ENCODE measurements at places on chromosomes 16 and 17. TPM values are rescaled to one million over a fixed set of nuclear protein-coding genes. Genes with fewer than 3 reads are reported as not detected.

GRCh38 chr17:59345476-59345875, 14.0 kb downstream of the YPEL2 start:
- no peak for DNase-seq

- no peak for DNase-seq
These were observed 26.6 kb upstream of the C17orf107 start for GRCh38 chr17:4872786-4873185.

DNA sequence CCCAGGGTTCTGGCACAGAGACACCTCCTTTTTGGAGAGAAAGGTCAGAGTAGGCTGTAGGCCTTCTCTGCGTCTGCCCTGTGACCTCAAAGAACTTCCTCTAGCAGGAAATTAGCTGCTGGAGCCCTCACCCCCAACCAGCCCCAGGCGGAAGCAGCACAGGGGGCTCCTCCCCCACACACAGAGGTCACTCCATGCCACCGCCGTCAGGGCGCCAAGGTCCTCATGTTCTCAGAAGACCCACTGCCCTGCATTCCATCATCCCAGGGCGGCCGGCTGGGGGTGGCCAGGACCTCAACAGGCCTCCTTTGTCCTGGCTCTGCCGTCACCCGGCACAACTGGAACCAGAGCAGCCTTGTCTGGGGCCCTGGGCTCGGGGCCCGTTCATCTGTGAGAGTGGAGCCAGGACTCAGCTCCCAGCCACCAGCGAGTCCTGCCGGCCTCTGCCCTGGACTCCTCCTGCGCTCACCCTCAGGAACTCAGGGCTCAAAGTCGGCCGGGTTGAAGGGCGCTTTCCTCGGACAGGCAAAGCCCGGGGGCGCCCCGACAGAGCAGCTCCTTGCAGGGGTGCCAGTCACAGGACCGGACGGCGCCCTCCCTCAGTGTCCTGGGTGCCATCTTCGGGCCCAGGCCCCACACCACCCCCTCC, 1.2 kb downstream of the TMC6 start:
- DNase-seq, result peak; percentile 24

GRCh38 chr17:27635275-27635823, 4.4 kb downstream of the LGALS9 start:
- DNase-seq, result no peak

- DNase-seq, result peak; percentile 74
These were observed 696 bp downstream of the NETO2 start for GRCh38 chr16:47142821-47143676.

- no peak for DNase-seq
These were observed 23.8 kb downstream of the PDILT start for GRCh38 chr16:20380782-20381181.

DNA sequence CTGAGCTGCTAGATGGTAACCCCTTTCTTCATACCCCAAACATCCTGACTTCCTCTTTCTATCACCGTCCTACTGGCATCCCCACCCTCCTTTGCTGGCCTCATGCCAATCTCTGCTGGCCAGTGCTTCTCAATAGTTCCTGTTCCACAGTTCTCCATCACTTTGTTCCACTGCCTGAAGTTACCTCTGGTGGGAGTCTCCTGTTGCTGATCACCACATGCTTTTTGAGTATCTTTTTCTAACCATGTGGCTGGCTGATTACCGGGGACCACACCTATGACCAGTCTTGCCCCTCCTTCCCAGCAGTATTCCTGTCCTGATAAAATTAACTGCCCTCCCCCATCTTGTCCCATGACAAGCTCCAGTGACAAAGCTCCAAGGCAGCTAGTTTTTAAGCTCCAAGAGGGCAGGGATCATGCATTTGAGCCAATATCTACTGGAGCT, 380.4 kb upstream of the CCL2 start:
- DNase-seq, result no peak

GRCh38 chr16:26058326-26058725, 366.6 kb downstream of the HS3ST4 start:
- DNase-seq, result no peak

GRCh38 chr16:84155771-84156170, 10.7 kb downstream of the DNAAF1 start:
- DNase-seq, result no peak

DNA sequence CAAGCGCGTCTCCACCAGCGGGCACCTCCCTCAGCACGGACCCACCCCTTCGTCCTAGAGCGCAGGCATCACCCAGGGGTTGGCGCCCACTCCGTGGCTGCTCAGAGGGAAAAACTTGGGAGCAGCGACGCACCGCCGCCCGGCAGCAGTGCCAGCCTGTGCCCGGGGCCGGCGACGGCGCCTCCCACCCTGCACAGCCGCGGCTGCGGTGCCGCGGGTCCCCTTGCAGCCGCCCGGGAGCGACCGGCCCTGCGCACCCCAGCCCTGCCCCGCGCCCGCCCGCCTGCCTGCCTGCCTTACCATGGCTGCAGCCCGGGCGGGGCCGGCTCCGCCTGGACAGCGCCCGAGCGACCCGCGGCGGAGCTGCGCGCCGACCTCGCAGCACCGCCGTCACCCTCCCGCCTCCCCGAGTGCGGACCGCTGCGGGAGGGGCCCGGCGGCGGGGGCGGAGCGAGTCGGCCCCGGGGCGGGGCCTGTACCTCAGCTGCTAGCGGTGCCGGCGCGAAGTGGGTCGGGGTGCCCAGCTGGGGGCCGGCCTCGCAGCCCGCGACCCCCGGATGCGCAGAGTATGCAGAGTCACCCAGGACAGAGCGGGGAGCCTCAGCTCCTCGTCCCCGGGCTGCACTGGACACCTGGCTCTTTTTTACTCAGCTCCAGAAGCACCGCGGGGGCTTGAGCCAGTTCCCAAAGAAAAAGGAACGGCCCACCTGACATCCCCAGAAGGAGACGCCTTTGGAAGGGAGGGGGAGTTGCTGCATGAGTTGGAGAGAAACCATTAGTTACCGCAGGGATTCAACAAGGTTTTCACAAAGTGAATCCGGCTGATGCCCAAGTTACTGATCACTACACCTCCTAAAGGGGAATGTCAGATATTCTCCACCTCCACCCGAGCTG, 17.5 kb upstream of the MTMR4 start:
- peak; percentile 56 for DNase-seq

GRCh38 chr17:72266112-72266775, 145.4 kb downstream of the SOX9 start:
- DNase-seq, result no peak

GRCh38 chr17:56030009-56030624, 123.2 kb upstream of the ANKFN1 start:
- DNase-seq, result no peak

GRCh38 chr16:69064764-69065313, 40.6 kb upstream of the HAS3 start:
- DNase-seq, result no peak

GRCh38 chr17:40417258-40417608, 463 bp downstream of the TOP2A start:
- DNase-seq, result no peak

DNA sequence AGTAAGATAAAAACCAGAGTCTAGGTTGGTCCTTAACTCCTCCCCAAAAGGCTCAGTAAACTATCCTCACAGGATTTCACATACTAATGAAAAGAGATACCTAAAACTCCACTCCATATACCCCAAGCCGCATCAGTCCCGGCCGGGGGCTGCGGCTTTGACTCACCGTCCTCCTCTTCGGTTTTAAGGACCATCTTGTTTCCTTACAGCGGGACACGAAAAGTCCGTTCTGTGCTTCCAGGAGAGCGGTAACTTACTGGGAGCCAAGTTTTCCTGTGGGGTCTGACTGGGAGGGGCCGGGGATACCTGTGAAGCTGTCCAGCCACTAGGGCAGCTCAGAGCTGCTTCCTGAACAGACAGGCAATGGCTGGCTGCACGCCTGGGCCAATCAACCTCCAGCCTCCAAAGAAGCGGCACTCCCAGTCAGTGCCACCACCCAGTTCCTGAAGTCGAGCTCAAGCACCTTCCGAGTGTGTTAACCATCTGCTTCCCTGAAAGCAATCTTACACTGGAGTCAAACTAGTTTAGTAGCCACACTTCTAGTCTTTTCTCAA, 45.5 kb downstream of the CYTH1 start:
- peak; percentile 93 for DNase-seq

DNA sequence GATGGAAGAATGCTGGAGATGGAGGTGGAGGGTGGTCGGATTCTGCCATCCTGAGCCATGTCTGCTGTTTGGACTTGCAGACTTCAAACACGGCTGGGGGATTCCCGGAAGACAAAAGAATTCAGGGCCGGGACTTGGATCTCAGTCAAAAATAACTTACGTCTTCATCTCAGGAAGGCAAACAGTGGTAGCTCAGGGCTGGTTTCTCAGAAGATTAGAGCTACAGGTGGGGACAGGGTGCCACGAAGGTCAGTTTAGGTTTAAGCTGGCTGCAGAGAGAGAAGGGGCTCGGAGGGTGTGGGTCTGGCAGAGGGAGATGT, 4.3 kb upstream of the RHBDL3 start:
- DNase-seq, result no peak

DNA sequence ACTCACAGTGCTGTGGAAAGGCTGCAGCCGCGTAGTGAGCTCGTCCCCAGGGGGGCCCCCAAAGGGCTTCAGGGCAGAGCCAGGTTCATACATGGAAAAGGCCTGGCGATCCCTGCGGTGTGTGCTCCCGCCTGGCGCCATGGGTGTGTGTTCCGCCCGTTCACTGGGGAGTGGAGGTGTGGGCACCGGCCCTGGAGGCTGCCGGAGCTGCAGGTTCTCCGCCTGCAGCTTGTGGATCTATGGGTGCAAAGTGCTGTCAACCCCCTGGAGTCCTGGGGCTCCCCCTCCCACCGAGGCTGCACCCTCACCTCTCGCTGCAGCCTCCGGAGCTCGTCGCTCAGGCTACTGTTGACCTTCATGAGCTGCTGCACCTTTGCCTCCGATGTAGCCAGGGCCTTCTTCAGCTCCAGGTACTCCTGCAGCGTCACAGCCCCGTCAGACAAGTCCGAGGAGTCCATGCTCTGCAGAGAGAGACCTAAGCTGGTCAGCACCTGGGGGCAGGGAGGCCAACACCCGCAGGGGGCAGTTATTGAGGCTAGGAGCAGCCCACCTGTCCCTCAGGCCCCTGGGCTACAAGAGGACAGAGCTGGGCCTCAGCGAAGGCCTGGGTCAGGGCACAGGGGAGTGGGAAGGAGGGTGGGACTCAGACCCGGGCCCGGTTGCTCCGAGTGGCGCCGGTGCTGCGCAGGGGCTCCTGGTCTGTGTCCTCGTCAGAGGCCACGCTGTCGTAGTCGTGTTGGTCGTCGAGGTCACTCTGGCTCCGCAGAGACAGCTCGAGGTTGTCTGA, 7.9 kb downstream of the TP53I13 start:
- no peak for DNase-seq

GRCh38 chr16:47999595-47999994, 156.2 kb downstream of the ABCC12 start:
- no peak for DNase-seq

DNA sequence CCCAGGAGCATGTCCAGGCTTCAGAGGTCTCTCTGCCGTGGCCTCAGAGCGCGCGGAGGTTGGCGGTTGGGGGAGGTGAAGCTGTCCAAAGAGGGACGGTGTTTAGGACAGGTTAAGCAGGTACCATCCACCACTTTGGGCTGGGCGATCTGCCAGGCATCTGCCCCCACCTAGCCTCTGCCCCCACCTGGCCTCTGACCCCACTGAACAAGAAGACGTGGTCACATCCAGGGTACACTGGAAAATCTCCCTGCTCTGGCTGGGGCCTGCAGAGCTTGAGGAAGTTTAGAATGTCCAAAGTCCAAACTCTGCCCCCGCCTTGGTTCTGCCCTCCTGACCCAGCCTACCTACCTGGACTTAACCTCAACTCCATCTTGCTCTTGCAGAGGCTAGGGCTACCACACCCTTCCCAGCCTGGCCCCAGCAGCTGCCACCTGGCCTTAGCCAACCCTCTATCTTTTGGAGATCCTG, 1.6 kb downstream of the ITGA3 start:
- DNase-seq, result no peak

DNA sequence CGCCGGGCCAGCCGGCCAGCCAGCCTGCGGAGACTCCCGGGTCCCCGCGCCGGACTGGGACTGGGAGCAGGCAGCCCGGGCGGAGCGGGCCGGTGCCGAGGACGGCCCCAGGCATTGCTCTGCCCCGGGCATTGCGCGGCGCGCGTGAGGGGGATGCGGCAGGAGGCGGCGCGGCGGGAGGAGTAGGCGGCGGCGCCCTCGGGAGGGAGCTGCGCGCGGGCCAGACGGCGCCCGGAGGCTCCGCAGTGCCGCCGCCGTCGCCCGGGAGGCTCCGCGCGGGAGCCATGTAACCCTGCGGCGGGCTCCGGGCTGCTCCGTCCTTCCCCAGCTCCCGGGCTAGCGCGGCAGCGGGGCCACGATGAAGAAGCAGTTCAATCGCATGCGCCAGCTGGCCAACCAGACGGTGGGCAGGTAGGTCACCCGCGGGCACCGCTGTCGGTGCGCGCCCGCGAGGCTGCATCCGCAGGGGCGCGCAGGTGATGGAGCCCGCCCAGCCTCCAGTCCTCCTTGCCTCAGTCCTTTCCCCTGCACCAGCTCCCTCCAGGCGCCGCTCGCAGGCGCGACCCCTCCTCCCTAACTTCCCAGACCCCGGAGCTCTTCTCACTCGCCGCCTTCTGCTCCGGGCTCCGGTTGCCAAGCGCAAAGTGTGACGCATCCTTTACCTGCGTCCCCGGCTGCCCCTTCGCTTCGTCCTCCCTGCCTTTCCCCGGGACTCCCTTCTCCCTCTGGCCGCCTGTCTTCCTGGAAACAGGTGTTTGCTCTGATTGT, at the start of gene ARHGAP44:
ARHGAP44 (plus strand) TSS at position 18 of the 768 bp plus-strand sequence; CDS start at position 359, 341 bp downstream.
- no peak for DNase-seq

- peak; percentile 49 for DNase-seq
These were observed 790 bp downstream of the TRADD start for GRCh38 chr16:67158637-67159600.

DNA sequence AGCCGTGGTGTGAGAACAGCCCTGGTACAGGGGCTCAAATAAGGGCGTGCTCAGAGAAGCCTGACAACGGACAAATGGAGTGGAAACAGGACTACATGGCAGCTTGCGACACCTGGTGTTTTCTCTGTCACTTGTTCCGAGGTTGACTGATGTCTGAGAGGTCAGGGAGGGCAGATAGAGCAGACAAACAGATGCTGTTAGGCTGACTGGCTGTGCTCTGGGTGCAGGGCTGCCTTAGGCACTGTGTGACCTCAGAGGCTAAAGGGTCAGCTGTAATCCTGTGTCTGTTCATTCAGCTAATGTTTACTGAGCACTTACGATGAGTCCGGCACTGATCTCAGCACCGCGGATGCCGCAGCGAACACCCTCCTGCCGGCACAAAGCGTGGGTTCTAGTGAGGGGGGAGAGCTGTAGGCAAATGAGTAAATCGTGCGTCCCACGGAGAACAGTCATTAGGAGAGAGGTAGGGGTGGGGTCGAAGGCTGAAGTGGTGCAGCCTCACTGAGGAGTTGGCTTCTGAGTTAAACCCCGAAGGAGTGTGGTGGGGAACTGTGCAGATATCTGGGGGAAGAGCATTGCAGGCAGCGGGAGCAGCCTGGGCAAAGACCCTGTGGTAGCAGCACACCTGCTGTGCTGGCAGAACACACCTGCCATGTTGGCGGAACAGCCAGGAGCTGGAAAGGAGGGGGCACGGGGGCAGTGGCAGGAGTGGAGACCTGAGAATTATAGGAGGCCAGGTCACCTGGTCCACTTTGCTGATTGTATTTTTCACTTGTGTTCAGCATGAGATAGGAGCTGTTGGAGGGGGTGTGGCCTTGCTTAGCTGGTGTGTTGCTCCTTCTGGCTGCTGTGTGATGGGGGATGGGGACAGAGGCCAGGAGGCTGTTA, 35.0 kb downstream of the GPT2 start:
- DNase-seq, result no peak

Gene MYH2
- total RNA-seq, result not detected

Gene HOXB5
- 0.40 TPM for total RNA-seq

Gene KRT35
- not detected for total RNA-seq

Gene OTOA
- not detected for total RNA-seq

Gene KRT31
- total RNA-seq, result not detected

Gene NPTX1
- 0.55 TPM for total RNA-seq

Gene NUPR1
- 16.5 TPM for total RNA-seq

Gene TPSG1
- not detected for total RNA-seq

Gene ACSM3
- 4.0 TPM for total RNA-seq

Gene SLC52A1
- total RNA-seq, result not detected
